Upper lobe of left lung (tissue), 6 donors: ENCODE measurements at places on chromosomes 12 and 14.

DNA sequence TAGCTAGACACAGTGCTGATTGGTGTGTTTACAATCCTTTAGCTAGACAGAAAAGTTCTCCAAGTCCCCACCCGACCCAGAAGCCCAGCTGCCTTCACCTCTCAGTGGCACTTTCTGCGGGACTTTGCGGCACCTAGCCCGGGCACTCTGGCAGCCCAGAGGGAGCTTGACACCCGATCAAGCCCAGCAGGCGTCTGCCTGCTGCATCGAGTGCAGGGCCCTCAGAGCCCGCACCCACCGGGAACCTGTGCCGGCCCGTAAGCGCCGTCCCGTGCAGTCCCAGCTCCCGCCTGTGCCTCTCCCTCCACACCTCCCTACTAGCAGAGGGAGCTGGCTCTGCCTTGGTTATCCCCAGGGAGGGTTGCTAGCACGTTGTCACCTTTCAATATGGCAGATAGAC lies 631.0 kb upstream of the STXBP6 start:
- peak; percentile 71 for DNase-seq

- DNase-seq = no peak
These were observed 185.1 kb downstream of the DACT1 start for GRCh38 chr14:58822856-58823255.

GRCh38 chr14:23301288-23301968 lies 1.2 kb downstream of the PPP1R3E start:
- peak; percentile 98 for DNase-seq

GRCh38 chr14:54166049-54166950 lies 209.7 kb upstream of the BMP4 start:
- no peak for DNase-seq

- DNase-seq = no peak
These were observed 29.9 kb downstream of the SRRM4 start for GRCh38 chr12:119011231-119011630.

- no peak for DNase-seq
These were observed 89.4 kb downstream of the SUDS3 start for GRCh38 chr12:118465706-118466105.

GRCh38 chr12:131088701-131089530 lies 135.2 kb downstream of the ADGRD1 start:
- peak; percentile 73 for DNase-seq

GRCh38 chr14:29905543-29905942 lies 22.1 kb downstream of the PRKD1 start:
- peak; percentile 52 for DNase-seq

- no peak for DNase-seq
These were observed 131.7 kb upstream of the CPNE8 start for GRCh38 chr12:39037115-39037514.

DNA sequence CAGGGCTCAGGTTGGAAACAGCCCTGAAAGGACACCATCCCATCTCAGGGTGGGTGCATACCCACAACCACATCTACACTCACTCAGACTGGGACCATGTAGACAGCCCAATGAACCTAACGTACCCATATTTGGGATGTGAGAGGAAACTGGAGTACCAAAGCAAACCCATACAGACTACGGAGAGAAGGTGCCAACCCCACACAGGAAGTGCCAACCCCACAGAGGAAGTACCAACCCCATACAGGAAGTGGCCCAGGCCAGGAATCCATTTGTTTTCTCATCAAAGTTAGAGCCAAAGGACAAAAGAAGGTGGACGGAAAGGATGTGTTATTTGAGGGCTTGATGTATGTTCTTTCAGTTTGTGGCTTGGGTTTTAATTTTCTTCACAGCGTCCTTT lies 19.5 kb upstream of the SPIC start:
- DNase-seq = no peak

DNA sequence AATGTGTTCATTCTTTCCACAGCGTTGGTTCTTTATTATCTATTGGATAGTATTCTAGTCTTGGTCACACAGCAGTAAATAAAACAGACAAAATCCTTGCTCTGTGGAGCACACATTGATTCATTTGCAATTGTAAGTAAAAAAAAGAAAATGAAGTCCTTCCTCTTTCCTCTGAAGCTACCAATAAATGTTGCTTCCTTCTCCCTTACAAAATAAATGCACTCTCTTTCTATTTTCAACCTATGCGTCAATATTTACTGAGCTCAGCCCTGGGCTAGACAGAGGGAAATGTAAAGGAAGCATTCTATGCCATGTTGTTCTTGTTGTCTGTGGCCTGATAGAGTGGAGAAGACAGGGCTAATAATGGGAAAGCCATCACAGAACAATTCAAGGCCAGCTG lies 2.9 kb downstream of the ABHD12B start:
- DNase-seq = no peak

DNA sequence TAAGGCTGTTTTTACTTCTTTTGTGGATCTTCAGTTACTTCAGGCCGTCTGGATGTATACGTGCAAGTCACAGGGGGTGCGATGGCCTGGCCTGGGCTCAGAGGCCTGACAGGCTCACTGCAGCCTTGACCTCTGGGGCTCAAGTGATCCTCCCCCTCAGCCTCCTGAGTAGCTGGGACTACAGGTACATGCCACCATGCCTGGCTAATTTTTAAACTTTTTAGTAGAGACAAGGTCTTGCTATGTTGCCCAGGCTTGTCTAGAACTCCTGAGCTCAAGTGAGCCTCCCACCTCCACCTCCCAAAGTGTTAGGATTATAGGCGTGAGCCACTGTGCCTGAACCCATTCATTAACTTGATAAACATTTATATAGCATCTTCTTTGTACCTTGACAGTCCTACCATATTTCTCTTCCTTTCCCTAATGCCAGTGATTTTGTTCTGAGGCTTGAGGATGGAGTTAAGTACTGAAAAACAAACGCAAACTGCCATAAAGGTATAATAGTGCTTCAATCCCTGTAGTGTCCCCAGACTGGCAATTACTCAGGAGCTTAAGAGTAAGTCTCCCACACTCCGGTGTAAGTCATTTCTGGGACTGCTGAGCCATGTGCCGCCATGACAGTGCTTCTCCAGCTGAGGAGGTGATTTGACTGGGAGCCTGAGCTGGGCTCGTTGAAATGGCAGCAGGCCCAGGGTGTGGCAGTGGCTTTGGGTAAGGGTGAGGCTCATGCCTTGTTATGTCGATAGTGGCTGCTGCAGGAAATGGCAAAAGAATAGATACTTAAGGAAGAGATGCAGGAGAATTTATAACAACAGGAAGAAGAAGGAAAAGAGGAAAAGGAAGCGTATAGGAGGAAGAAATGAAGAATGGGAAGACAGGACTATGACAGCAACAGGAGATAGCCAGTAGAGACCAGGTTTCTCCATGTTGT lies 43.7 kb upstream of the HECTD1 start:
- DNase-seq = no peak

DNA sequence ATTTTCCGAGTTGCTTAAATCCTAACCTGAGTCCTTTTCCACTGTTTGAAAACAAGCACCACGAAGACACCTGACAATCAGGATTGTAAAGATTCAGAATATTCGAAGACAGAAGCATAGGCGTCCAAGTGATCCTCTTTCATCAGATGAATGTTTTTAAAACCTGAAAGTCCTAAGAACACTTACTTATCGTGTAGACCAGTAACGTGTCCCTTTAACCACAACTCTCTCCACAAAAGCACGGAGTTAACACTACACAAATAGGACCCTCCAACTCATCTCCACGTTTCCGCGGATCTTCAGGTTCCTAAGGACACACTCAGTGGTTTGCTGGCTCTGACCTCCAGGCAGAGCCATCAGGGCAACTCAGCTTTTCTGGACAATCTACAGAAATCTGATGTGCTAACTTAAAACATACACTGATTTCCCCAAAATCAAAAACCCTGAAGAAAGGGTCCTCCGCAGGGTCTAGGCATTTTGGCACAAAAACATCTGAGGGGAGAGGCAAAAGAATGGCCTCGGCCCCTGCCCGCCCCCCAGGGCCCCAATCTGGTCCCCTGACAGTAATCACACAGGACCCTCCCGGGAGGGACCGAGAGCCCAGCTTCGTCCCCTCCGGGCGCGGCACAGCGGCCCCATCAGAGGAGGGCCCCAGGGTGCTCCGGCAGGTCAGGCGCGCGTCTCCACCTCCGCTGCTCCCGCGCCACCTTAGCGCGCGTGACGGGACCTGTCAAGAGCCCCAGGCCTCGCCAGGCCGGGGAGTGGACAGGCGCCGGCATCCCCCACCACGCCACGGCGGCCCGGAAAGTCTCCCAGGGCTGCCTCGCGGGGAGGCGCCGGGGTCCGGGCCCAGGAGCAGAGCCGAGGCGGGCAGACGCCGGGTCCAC lies 925 bp downstream of the DICER1 start:
- peak; percentile 59 for DNase-seq

DNA sequence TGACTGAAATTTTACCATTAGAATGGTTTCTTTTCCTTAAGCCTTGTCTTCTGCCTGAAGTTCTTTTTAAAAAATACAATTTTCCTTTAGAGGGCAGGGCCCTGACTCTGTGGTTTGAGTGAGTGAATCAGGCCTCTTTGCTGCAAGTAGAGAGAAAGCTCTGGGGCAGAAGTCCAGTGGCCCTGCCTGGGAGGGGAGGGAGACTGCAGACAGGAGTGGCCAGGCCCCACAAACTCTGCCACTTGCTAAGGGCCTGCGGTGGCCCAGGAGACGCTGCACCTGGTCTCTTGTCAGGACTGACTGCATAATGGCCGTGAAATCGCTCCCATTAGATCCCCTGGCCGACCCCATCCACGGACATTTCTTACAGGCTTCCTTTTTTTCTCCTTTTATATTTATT lies 25.5 kb downstream of the TSPAN11 start:
- DNase-seq = no peak

- no peak for DNase-seq
These were observed 10.4 kb downstream of the AKAP5 start for GRCh38 chr14:64475585-64476273.

- no peak for DNase-seq
These were observed 192.2 kb downstream of the TMTC3 start for GRCh38 chr12:88334271-88334670.

DNA sequence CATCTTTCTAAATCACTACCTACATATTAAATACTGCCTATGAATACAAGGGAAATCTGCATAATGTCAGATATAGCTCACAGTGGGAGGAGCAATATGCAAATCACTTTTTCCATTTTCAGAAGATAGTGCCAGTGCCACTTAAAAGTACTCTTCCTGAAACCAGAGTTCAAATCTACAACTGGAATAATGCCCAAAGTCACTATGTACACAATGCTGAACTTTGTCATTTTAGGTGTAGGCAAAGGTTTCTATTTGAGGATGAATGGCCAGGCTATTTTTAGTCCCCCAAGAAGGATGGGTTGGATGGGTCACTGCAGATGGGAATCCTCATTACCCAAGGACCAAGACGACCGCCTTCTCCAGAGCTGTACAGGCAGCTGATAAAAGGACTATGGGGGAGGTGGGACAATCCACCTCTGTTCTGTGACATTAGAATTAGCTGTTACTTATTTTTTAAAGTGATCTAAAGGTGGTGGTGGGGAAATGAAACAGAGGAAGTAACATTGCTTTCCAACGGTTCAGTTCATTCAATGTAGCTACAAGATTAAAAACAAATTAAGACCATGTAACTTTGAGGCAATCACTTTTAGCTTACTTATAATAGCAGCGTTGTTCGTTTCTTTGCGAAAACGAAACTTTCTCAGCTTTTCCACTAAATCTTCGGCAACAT lies 5.6 kb downstream of the GMFB start:
- DNase-seq = no peak

GRCh38 chr14:70045844-70046535 lies 142.8 kb downstream of the SLC8A3 start:
- DNase-seq = peak; percentile 83

- no peak for DNase-seq
These were observed 17.0 kb upstream of the IL22 start for GRCh38 chr12:68270358-68270757.

GRCh38 chr12:7781274-7781673 lies 7.9 kb upstream of the NANOG start:
- DNase-seq = no peak

GRCh38 chr14:78122436-78122835 lies 47.7 kb upstream of the NRXN3 start:
- no peak for DNase-seq

GRCh38 chr12:123655420-123655819 lies 15.5 kb upstream of the TCTN2 start:
- DNase-seq = no peak

GRCh38 chr12:18864900-18865561 lies 127.1 kb downstream of the CAPZA3 start:
- no peak for DNase-seq

- DNase-seq = peak; percentile 65
These were observed 1.4 kb upstream of the HSP90AA1 start for GRCh38 chr14:102088012-102088792.

GRCh38 chr12:46349253-46349652 lies 23.3 kb downstream of the SLC38A2 start:
- DNase-seq = no peak

DNA sequence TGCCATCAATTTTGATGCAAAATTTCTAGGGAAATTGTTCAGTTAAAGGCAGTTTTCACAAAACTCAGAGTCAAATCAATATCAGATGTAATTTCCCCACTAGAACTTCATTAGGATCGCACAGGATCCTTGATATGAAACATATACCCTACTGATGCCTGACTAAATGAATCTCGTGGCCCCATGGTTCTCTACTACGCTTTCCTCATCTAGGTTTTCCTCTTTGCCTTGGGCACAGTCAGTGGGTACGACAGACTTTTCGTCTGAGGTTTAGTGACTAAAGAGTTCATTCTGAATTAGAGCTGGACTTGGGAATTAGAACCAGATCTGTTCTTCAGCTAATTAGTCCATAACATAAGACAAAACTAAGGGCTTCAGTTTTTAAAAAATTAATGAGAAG lies 42.5 kb upstream of the GNPNAT1 start:
- no peak for DNase-seq

- no peak for DNase-seq
These were observed 61.5 kb upstream of the LRTM2 start for GRCh38 chr12:1758887-1759286.

- no peak for DNase-seq
These were observed 397.6 kb downstream of the NUAK1 start for GRCh38 chr12:105740970-105741725.

DNA sequence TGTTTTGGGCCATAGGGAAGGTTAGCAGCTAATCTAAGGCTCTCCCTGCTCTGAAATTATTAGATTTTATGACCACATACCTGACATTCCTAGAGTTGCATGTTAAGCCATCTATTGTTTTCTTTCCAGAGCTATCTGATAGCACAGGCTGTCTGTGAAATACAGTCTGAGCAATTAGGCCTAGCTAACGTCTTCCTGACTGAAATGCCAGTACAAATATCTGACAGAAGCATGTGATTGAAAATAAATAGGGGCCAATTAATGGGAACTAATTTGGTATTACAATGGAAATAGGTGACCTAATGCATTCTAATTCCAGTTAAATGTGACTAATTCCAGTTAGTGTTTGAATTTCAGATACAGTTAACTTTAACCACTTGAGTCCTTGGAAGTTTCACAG lies 115.2 kb downstream of the C12orf75 start:
- DNase-seq = no peak

GRCh38 chr12:52005903-52006703 lies 643 bp upstream of the TAMALIN start:
- no peak for DNase-seq

GRCh38 chr12:130916241-130916911 lies 37.3 kb upstream of the ADGRD1 start:
- peak; percentile 62 for DNase-seq

GRCh38 chr12:53338916-53339315 lies 2.8 kb upstream of the SP7 start:
- no peak for DNase-seq

GRCh38 chr12:3003357-3003992 lies 44.3 kb downstream of the TEAD4 start:
- DNase-seq = no peak
